ENCODE measurements at places on chromosomes 16 and 17.
A peak's percentile ranks its signal among the peaks of the same experiment; 100 is the strongest.

DNA sequence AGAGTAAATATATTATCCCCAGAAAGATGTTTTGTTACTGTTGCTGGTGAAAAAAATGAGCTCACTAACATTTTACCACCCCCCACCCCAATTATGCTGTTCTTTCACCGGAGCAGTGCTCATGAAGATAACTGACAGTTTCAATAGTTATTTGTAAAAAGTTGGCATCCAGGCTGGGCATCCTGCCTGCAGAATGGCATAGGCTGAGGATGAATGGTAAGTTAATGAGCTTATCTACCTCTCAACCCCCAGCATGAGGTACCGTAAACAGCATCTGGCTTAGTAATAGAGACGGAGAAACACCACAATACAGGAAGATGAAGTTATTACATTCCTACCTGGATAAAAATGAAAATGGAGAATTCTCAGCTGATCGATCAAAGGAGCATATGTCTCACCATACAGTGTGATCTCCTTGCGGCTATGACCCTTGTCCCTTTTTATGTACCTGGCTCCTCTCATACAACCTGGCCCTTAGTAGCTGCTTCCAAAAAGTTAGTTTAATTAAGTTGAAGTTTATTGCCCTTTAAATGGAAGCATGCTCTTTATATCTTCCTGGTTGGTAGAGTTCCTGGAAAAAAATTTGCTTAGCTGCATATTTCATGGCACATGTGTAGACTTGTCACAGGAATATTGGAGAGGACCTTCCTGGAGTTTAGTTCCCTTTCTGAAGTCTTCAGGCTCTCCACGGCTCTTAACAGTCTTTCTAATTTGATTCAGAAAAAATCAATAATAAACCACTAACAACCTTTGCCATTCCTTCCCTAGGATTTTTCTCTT lies 61.2 kb upstream of the MPHOSPH6 start:
- DNase-seq, result no peak

DNA sequence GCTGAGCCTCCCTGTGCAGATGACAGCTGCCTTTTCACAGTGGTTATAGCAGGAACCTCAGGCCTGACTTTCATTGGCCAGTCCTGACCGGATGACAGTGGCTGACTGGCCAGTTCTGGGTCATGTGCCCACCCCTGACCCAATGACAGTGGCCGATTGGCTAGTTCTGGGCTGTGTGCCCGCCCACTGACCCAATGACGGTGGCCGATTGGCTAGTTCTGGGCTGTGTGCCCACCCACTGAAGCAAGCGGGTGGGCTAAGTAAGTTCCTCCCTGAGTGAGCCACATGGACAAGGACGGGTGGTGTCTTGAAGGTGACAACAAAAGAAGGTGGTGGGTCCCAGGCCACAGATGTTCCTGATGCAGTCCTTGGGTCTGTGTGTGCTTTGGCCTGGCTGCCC lies 9.5 kb downstream of the DEF8 start:
- DNase-seq, result no peak

- no peak for DNase-seq
Measured at GRCh38 chr16:28482026-28482425, 9.8 kb downstream of the CLN3 start.

- no peak for DNase-seq
Measured at GRCh38 chr16:704552-705380, 835 bp downstream of the FBXL16 start.

DNA sequence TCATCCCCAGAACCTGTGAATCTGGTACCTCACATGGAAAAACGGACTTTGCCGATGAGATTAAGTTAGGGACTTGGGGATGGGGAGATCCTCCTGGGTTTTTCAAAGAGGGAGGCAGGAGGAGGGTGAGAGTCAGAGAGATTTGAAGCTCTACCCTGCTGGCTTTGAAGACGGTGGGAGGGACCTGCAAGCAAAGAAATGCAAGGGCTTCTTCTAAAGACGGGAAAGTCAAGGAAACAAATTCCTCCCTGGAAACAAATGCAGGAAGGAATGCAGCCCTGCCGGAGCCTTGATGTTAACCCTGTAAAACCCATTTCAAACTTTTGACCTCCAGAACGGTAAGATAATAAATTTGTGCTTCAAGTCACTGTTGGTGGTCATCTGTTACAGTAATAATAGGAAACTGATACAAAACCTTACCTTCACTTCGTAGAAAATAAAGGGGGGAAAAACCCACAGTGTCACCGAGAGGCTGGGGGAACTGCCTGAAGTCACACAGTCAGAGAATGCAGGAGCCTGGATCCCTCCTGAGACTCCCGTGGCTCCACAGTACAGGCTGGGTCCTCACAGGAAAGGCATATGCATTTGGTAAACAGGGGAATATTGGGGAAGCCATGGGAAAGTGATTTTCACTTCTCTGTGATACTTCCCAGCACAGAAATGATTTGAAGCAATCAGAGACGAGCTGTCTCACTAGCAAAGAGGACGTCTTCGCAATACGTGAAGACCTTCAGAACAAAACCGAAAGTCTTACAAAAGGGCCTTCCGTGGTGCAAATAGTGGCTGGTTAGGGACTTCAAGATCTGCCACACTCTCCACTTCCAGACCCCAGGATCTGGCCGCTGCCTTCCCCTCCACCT lies 58.9 kb upstream of the CLEC3A start:
- no peak for DNase-seq

DNA sequence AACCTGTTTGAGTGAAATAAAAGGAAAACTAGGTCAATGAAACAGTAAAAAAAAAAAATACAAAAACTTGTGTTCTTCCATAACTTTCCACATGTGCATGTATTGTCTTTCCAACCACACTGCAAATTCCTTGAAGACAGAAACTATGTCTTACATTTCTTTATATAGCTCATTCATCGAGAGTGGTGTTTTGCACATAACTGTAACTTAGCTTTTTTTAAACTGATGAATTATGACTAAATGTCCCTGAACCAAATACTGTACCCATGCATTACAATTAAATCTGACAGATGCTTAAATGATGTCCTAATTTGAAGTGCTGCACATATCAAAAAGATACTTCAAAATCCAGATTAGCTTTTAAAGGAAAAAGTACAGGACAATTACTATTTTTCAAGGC lies 50.1 kb downstream of the BRIP1 start:
- DNase-seq, result no peak

DNA sequence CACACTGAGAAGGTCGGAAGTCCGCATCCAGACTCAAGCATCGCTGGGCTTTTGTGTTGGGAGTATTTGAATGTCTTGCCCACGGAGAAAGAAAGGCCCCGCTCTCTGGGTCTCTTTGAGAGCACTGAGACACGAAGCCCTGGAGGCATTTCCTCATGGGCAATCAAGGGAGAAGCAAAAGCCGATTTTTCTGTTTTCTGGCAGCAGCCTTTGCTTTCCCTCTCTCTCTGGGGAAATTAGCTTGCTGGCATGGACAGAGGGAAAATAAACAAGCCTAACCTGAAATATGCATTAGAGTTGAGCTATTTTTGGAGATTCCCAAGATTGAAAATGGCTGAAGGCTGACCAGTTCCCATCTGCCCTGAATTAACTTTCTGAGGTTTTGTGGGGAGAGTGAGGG lies 238.7 kb downstream of the HAPSTR1 start:
- no peak for DNase-seq

- DNase-seq, result no peak
Measured at GRCh38 chr16:15780805-15781204, 76.0 kb downstream of the MYH11 start.

DNA sequence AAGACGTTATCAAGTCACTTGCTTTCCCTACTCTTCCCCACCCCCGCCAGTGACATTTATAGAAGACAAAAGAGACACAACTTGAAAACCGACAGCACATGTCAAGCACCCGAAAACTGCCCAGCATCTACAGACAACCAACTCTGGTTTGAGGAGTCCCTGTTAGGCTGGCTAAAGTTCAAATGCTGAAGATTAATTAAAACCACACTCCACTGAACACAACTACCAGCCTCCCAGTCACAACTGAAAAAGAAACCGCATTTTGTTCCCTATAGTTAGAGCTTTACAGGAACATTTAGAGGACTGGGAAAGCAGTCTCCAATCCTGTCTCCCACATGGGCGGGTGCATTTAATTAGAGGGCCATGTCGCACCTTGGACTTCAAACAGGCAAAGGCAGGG lies 73.0 kb upstream of the COX10 start:
- DNase-seq, result no peak

DNA sequence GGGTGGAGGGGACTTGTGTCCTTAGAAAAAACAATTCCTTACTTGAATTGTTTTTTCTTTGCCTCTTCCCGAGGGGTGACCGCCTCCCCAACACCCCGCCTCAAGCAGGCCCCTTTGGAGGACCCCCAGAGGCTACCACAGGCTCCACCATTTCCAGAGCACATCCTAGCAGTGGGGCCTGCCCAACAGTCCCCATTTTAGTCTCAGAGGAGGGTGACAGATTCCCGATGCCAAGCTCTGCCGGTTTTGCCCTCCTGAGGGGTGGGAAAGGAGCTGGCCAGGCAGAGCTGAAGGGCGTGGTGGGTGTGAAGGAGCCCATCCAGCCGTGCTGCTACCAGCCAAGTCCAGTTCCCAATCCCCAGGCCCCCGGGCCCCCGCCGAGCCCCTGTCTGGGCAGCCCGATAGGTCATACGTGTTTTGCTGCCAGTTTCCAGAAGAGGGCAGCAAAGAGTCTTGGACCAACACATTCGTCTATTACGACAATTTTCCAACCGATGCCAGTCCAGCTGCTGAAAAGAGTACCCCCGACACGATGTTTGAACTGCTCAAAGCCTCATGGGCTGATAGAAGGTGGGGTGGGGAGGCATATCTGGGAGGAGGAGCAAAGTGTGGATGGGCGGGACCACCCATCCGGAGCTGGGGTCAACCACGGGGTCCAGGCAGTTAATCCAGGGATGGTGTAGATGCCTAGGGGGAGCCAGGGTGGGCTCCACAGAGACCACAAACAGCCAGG lies 18.8 kb upstream of the GAA start:
- DNase-seq, result peak; percentile 35

GRCh38 chr16:84467256-84467655 lies 37.2 kb downstream of the MEAK7 start:
- DNase-seq, result peak; percentile 83

DNA sequence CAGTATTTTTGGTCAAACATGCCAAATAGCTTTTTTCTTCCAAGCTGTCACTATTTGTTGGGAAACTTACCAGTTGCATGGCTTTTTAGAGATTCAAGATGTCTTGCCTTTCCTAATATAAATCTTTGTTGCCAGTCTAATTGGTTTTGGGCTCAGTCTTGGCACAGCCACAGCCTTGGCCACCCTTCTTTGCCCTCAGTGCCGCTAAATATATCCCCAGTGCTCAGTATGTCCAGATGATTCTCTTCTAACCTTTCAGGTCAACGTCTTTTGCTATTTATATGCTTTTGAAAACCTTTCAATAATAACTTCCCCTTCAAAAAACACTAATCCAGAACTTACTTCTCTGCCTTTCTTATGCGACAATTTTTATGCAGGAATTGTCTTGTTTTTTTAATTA lies 483.1 kb upstream of the ZFHX3 start:
- no peak for DNase-seq

DNA sequence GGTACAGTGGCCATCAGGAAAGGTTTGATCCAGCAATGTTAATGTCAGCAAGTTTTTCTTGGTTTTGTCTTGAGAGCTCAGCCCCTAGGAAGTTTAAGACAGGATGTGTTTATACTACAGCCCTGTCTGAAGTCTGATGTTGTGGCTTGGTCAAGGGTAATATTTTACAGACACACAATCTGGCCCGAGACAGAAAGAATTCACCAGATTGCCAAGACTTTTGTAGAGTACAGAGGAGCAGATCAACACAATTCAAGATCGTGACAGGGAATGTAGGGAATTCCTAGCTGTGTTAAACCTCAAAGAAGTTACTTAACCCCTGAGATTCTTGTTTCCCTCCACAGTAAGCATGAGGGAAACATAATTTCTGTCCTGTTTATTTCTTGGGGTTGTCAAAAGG lies 63.1 kb downstream of the SHISA9 start:
- no peak for DNase-seq

- no peak for DNase-seq
Measured at GRCh38 chr17:75799402-75799801, 14.8 kb downstream of the UNK start.

- peak; percentile 87 for DNase-seq
Measured at GRCh38 chr17:46742565-46743270, 75.8 kb downstream of the WNT3 start.

DNA sequence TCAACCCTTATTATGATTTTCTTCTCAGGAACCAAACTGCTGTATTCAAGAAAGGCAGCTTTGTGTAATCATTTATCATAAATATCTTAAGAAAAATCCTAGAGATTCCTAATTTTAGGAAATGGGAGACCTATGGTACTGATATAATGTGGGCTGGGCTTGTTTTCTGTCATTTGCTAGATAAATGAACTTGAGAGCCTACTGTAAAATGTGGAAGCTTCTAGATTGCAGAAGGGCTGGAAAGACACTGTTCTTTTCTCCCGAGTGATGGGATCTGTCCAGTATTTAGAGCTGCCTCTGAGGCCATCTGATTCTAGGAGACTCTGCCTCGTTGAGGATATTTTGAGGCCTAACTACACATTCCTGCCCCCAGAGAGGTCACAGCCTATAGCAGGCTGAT lies 19.9 kb upstream of the STH start:
- DNase-seq, result no peak

- DNase-seq, result peak; percentile 72
Measured at GRCh38 chr17:17408236-17408794, 68.5 kb upstream of the MED9 start.

- peak; percentile 17 for DNase-seq
Measured at GRCh38 chr16:22886927-22887326, 73.0 kb downstream of the HS3ST2 start.

DNA sequence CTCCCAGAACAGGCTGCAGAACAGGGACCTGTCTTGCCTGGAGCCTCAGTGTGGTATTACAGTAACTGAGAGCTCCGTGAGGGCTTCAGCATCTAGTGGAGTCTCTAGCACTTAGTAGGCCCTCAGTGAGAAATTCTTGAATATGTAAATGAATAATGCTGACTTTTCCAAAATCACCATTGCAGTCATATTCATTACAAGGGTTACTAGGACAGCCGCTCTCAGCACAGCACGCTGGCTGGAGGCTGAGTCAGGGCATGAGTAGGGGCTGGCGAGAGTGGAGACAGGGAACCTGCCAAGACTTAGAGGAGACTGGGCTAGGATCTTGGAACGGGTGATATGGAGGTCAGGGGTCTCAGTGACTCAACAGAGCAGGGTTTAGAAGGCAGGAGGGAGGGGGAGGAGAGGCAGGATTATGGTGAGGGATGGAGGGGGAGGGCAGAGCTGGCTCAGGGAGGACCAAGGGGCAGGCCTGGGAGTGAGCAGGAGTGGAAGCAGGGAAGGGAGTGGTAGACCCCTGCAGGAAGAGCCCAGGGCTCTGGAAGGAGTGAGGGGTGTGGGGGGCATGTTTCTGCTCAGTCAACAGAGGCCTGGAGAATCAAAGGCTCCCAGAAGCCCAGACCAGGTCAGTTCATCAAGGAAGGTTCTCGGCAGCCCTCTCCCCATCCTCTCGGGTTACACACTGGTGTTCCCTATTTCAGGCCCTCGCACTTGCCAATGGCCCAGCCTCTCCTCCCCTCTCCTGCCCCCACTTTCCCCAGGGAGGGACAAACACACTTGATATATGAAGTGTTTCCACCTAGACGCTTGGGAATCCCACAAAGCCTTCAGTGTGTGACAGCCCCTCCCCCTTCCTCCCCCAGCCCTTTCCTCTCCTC lies 42.3 kb downstream of the FZD2 start:
- no peak for DNase-seq

- peak; percentile 65 for DNase-seq
Measured at GRCh38 chr16:88303890-88304819, 78.6 kb upstream of the ZNF469 start.

Measured in mammary epithelial cell (primary cell).